ENCODE measurements at places on chromosomes 3 and 15.

DNA sequence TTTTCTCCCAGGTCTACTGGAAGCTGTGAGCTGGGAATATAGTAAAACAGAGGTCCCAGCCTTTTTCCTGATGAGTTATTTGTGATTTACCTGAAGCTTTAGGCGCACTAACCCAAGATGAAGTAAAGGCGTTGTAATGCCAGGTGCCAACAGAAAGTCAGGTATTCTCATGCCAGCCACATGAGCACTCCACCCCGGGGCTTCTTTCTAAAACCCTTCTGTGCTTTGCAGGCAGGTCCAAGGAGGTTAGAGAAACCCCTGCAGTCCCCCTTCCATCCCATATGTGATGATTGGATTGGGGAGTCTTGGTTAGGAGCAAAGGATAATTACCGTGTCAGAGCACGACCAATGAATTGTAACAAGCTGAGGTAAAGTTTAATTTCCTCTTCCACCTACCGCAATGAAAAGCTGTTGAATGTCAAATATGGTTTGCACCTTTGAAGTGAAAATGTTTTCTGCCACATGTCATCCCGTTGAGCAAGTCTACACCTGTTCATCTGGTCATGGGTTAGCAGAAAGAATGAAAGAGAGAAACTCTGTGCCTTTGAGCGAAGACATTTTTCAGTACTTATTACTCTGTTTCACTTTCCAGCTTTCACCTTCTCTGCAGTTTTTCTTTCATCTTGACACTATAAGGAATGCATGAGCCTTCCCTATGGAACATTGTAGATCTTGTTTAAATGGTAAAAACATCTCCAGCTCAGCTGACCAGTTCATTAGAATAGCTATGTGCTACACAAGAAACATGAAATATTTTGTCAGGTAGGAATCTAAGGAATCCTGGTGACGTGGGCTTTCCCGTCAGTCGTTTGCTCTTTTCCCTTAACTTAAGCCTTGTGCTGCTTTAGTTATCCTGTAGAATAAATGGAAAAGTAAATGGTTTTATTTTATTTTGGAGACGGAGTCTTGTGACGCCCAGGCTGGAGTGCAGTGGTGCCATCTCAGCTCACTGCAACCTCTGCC lies 204.6 kb upstream of the IL12A start:
- DNase-seq: no peak

DNA sequence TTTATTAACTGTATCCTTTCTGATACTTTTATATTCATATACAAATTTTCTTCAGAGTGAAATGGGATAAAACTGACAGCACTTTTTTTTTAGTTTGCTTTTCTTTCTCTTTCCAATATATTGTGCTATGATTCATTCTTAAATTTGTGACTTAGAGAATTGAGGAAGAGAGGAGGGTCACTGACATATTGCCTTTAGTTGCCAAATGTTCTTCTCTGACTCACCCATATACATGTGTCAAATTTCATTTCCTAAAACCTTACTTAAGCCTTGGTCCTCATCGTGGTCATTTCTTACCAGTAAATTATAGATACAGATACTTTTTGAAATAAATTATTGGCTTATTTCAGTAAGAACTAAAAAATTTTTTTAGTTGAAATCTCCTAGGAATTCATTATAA lies 53.9 kb downstream of the CLASP2 start:
- no peak for DNase-seq

- DNase-seq: peak; percentile 58
Observed at GRCh38 chr15:75727851-75728715, 15.4 kb upstream of the CSPG4 start.

DNA sequence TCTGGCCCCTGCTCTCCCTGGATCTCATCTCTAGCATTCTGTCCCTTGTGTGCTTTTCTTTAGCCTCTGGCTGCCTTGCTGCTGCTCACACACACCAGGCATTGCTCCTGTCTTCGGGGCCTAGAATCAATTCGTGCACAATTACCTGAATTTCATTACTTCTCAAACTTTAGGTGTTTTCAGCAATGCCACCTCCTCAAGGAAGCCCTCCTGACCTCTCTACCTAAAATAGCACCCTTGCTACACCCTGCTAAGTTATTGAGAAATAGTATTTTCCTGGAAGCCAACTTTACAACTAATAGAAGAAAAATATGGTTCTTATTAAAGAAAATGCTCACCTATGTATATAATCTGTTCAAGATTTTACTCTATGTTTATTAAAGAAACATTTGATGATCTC lies 40.4 kb downstream of the CP start:
- DNase-seq: no peak

DNA sequence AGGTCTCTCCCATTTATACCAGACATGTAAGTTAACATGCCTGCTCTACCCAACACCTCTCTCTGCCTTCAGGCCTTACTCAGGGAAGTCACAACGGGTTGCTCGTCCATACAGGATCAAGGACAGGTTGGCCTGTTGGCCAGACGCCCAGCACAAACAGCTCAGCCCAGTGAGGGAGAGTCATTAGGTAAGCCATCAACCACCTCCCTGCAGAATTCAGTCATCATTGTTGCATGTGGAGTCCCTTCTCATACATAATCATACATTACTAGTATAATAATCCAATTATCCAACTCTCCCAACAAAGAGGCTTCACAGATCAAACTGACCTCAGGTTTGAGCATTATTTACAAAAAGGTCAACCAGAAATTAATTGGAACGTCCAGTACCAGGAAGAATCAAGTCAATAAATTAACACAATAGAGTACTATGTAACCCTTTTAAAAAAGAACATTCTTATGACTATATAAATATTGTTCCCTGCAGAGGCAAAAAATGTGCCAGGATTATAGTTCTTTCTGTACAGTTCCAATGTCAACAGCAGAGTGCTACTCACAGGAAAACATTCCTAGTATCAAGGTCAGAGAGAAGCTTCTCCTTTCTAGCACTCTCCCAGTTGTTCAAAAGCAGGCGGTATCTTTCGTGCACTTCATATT lies 33.2 kb downstream of the HOMER2 start:
- peak; percentile 26 for DNase-seq

DNA sequence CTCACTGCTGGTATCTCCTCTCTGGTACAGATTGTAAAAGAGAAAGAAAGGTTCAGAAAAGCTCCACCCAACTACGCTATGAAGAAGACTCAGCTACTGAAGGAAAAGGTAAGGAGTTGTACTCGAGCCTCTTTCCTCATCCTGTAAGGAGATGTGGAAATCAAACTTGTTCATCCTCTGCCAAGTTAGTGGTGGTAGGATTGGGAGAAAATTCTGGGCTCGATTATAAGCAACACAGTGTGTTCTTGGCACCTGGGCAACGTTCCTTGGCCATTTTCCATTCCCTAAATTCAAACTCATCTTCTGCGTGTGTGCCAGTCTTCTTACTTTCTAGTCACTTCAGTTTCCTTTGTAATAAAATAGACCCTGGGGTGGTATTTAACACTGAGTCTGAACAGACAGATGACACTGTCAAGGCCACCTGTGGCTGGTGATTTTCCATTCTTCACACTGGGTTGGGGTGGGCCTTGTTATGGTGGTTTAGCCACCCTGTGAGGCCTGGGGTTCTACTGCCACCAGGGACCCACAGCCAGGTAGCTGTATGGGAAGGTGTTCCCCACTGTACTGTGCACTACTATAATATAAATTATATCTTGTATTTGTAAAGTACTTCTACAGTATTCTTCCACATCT lies 17.1 kb upstream of the ITPKA start:
- no peak for DNase-seq

GRCh38 chr3:30974071-30974470 lies 79.6 kb upstream of the GADL1 start:
- no peak for DNase-seq

DNA sequence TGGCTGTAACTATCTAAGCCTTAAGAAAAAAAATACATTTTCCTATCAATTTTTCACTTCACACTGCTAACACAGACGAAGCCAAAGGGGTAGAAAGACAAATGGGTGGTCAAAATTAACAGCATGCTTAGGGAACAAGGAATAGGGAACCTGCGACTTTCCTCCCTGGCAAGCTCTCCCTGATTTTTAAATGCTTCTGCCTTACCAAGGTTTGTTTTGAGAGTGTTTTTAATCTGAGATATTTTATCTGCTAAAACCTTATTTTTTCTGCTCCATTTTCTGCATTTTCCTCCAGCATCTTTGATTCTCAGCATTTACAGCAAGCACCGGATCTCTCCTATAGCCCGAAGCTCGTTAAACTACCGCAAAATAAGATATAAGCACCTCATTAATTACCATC lies 214.4 kb downstream of the RORA start:
- DNase-seq: no peak

GRCh38 chr15:46703871-46704637 lies 1013.3 kb upstream of the SEMA6D start:
- DNase-seq: no peak

GRCh38 chr15:25613134-25613533 lies 174.3 kb upstream of the UBE3A start:
- no peak for DNase-seq

GRCh38 chr15:98725874-98726273 lies 77.5 kb downstream of the IGF1R start:
- DNase-seq: no peak

DNA sequence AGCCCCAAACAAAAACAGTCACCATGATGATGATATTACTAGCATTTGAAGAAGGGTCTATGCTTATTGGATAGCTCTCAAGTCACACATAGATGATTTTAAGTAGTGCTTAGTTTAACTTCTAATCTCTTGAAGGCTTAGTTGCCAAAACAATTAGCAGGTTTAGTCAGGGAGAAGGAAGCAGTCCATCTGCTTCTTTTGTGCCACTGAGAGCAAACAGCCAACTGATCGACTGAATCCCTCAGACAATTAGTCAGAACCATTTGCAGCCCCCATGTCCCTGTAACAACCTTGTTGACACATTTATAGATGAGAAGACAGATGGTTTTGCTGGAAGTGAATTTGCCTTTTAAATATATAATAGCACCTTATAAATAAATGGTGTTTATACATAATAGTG lies 585.1 kb upstream of the SUCLG2 start:
- peak; percentile 6 for DNase-seq

DNA sequence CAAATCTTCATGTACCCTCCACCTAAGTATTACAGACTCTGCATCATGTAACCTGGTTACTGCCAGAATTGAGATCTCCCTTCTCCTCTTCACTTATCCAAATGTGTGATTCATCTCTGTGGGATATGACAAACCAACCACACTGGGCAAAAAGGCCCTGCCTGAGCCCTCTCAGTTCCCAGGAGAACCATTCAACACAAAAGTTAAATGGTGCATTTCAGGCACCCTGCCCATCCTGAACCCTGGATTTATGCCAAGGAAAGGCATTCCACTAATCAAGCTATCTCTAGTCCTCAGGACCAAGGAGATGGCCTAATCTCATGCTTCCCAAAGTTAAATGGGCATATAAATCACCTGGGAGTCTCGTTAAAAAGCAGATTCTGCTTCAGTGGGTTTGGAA lies 108.5 kb downstream of the TNIK start:
- no peak for DNase-seq

- DNase-seq: no peak
Observed at GRCh38 chr3:8931342-8931741, 31.9 kb downstream of the RAD18 start.

DNA sequence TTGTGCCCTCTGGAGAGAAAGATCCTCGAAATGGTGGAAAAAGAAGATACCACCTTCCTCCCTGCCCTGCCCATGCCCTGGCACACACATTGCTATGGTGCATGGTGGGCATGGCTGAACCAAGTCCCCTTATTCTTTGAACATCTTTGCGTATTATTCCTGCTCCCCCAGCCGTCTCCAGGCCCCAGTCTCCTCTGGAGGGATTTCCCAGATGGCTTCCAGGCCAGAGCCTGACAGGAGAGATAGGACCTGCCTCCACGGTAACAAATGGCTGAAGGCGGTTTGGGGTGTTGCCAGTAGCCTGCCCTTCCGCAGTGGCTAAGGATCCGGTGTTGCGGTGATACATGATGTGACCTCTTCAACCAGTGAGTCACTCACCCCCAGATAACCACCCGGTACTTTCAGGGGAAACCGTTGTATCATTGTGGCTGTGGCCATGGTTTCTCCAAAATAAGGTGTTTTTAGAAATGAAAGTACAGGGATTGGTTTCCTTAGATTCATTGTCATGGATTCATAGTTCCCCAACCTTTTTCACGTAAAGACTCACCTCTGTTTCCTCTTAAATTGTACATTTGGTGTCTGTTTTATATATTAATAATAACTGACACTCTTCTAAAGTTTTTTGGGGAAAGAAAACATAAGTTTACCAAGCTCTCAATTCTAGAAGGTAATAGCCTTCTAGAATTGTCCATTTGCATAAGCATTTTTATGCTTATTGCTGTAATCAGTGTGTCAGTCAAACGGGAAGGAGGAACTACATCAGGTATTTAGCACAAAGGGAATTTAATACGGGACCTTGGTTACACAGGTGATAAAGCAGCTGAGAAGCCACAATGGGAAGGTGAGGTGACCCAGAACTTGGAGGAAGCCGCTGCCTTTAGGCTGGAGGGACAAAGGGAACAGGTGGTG lies 25.9 kb downstream of the SMAD3 start:
- DNase-seq: no peak

- no peak for DNase-seq
Observed at GRCh38 chr3:121895121-121895520, 920 bp downstream of the SLC15A2 start.

DNA sequence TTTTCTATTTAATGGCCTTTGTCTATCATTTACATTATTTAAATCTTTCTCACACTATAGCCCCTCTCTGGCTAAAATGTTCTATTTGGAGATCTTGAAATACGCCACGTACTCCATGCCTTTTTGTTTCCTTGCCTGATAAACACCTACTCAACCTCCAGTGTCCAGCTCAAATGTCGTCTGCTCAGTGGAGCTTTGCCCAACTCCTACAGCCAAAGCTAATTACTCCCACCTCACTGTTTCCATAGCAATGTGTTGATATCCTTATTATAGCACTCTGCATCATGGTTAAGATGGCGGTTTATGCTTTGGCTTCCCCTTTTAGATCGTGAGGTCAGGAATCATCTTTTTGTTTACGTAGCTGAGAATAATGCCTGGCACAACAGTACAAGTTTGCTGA lies 55.9 kb downstream of the NGLY1 start:
- no peak for DNase-seq

- peak; percentile 74 for DNase-seq
Observed at GRCh38 chr15:44193651-44194322, 1.3 kb downstream of the FRMD5 start.

DNA sequence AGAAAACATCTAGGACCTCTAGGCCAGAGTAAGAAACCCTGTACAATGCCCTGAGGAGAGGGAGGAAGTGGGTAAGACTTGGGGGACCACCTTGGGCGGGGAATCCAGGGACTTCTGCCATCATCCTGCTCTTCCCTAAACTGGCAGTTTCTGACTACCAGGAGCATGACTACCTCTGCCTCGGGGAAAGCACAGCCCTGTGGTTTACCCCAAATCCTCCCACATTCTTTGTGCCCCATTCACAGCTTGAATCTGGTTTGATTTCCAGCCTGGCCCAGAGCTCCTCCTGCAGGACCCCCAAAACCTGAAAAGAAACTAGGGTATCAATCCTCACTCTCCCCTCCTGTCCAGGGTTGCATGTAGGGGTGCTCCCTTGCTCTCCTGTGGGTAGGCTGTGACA lies 4.7 kb downstream of the C3orf18 start:
- no peak for DNase-seq

Measured in retina (tissue), 1 donor.